ENCODE measurements at places on chromosomes 1 and 21.
A peak's percentile ranks its signal among the peaks of the same experiment; 100 is the strongest.

DNA sequence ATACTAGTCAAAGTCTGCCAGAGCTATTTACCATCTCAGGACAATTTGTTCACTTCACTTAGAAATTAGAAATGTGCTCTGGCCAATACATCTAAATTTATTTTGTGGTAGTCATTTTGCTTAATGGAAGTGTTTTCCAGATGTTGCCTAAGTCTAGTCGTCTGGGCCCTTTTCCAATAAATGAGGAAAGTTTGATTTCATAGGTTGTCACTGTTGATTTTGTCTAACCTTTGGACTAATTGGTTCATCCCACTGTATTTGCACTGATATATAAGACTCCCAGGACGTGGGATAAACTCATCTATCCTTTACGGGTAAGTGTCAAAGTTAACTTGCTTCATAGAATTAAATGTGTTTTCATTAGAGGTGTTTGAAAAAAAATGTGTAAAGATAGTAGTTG, 79.1 kb downstream of the TPR start:
- DNase-seq = no peak

- DNase-seq = no peak
Measured at GRCh38 chr1:164733070-164733469, 174.1 kb downstream of the PBX1 start.

GRCh38 chr1:223770621-223771315, 58.4 kb downstream of the CAPN2 start:
- no peak for DNase-seq

- DNase-seq = no peak
Measured at GRCh38 chr1:219417610-219418009, 195.3 kb downstream of the ZC3H11B start.

DNA sequence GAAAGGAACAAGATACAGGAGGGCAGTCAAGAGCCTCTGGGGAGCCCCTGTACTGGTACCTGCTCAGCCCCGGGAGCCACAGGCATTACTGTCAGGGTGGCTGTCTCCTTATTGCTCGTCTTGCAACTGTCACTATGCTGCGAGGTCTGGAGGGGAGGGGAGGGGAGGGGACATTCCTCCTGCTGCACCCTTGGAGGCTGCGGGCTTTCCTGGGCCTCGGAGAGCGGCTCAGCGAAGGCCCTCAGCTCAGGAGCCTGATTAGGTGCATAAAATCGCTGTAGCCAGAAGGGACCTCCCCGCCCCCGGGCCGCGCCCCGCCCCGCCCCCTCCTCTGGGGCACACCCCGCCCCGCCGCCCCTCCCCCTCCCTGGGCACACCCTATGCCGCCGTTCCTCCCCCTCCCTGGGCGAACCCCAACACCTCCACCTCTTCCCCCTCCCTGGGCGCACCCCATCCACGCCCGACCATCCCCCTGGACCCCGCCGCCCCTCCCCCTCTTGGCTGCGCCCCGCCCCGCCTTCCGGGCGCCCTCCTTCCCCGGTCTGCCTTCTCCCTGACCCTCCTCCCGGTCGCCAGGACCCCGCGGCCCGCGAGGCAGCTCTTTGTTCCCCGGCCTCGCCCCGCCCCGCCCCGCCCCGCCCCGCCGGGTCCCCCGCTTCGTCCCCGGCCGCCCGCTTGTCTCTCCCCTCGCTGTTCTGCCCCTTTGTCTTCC, 35.5 kb downstream of the CACHD1 start:
- DNase-seq = peak; percentile 28

DNA sequence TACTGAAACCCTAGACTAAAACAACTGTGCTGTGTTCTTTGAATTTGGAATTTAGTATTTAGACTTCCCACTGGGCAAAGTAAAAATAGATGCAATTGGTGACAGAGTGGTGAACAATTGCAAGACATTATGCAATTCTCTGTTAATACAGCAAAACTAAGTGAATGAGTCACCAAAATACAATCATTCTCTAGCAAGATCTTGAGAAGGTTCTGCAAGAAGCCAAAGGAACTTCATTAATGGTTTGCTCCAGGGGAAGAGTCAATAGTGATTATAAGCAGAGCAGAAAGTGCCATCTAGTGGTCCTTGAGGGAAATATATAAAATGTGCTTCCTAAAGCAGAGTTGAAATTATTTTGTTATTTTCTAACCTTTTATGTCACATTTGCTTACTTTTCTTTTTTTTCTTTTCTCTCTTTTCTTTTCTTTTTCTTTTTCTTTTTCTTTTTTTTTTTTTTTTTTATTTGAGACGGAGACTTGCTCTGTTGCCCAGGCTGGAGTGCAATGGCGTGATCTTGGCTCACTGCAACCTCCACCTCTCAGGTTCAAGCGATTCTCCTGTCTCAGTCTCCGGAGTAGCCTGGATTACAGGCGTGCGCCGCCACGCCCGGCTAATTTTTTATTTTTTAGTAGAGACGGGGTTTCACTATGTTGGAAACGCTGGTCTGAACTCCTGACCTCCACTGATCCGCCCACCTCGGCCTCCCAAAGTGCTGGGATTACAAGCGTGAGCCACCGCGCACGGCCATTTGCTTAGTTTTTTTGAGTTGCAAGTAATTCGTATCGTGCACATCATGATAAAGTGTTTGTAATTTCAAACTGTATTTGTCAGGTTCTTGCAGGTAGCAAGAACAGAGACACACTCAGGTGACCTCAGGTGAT, 99.2 kb downstream of the CTH start:
- peak; percentile 57 for DNase-seq

- no peak for DNase-seq
Measured at GRCh38 chr1:114011796-114012195, 32.5 kb downstream of the OLFML3 start.

- DNase-seq = no peak
Measured at GRCh38 chr1:167716000-167716271, 5.8 kb upstream of the MPZL1 start.

- DNase-seq = no peak
Measured at GRCh38 chr1:219049501-219049900, 124.2 kb upstream of the LYPLAL1 start.

- no peak for DNase-seq
Measured at GRCh38 chr1:40372658-40373322, 737 bp upstream of the SMAP2 start.

DNA sequence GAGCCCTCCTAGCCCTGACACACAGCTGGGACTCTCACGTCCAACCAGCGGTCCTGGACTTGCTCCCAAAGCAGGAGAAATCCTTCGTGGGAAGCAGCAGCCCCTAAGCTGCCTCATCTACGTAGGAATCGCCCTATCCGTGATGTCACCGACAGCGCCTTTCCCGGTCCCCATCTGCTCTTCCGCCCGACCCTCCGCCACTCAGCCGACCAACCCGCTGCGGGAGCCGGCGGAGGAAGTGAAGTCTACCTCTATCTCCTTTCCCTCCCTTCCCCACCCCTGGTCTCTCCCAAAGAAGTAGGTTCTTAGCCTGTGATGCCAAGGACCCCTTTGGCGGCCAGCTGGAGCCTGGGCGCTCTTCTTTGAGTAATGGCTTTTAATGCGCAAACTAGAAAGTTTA, 272.1 kb downstream of the FAM72C start:
- DNase-seq = no peak
